ENCODE measurements at places on chromosomes 6 and 20.

- no peak for DNase-seq
Observed at GRCh38 chr20:56925082-56925830, 296.1 kb downstream of the TFAP2C start.

GRCh38 chr20:32462900-32463641 lies 104.9 kb downstream of the ASXL1 start:
- no peak for DNase-seq

GRCh38 chr6:167799033-167799821 lies 27.5 kb upstream of the AFDN start:
- DNase-seq, result no peak

GRCh38 chr6:42200035-42200434 lies 5.3 kb upstream of the GUCA1B start:
- DNase-seq, result no peak

DNA sequence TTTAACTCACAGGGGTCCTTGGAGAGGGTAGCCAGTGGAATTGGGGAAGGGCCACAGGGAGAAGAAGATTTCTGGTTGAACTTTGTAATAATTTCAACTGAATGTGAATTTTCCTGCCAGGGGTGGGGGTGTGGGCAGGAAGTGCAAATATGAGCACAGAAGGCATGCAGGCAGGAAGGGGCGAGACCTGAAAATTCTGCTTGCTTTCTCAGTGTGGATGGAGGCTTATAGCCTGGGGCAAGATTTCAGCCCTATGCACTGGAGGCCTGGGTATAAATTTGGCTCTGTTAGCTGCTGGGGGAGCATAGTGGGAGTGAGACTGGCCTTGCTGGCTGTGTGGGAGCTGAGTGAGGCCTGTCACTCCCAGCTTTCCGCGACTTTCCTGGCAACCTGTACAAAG lies 54.4 kb downstream of the PERP start:
- no peak for DNase-seq

- peak; percentile 69 for DNase-seq
Observed at GRCh38 chr20:51404297-51405060, 138.0 kb downstream of the NFATC2 start.

- DNase-seq, result peak; percentile 69
Observed at GRCh38 chr6:27374824-27375612, 13.5 kb upstream of the ZNF391 start.

DNA sequence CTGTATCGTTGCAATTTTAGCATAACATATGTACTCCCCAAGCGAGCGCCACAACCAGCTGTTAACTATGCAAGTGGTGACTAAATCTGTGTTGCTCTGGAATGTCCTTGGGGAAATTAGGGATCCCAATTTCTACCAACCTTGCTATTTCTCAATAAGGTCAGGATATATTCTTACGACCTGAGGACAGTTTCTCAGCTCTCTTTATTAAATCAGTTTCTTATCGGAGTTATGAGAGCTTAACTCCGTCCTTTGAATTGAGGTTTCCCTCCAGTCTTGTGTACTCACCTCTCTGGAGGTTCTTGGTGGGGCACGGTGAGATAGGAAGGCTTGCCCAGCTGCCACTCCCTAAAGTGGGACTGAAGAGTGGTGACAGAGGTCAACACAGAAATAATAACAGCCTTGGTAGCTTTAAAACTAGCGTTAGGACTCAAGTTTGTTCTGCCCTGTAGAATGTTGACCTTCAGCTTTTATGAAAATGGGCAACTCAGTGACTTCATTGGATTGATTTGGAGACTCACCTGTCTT lies 694 bp downstream of the MRPS18B start:
- DNase-seq, result no peak

- DNase-seq, result no peak
Observed at GRCh38 chr6:72817208-72817607, 195.3 kb downstream of the KCNQ5 start.

GRCh38 chr6:149859938-149860337 lies 4.2 kb downstream of the LRP11 start:
- no peak for DNase-seq

- DNase-seq, result no peak
Observed at GRCh38 chr6:88992741-88993552, 29.5 kb upstream of the RNGTT start.

- no peak for DNase-seq
Observed at GRCh38 chr6:25292384-25292783, 13.2 kb downstream of the CARMIL1 start.

- no peak for DNase-seq
Observed at GRCh38 chr20:57309544-57310115, 20.0 kb upstream of the SPO11 start.

DNA sequence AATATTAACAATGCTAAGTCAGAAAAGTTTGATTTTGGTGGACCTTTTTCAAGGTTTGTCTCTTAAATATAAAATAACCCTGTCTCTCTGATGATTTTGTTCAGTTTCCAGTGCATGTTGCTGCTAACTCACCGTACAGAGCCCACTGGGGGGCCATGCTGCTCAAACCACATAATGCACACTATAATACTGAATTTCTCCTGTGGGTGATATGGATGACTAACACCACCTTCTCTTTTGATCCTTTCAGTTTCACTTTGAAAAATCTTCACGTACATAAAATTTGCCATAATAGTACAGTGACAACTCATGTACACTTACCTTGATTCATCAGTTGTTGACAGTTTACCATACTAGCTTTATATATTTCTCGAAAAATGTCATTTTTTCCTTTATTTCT lies 506.6 kb upstream of the MAN1A1 start:
- DNase-seq, result no peak

GRCh38 chr20:20711413-20711812 lies 1.0 kb downstream of the RALGAPA2 start:
- no peak for DNase-seq

DNA sequence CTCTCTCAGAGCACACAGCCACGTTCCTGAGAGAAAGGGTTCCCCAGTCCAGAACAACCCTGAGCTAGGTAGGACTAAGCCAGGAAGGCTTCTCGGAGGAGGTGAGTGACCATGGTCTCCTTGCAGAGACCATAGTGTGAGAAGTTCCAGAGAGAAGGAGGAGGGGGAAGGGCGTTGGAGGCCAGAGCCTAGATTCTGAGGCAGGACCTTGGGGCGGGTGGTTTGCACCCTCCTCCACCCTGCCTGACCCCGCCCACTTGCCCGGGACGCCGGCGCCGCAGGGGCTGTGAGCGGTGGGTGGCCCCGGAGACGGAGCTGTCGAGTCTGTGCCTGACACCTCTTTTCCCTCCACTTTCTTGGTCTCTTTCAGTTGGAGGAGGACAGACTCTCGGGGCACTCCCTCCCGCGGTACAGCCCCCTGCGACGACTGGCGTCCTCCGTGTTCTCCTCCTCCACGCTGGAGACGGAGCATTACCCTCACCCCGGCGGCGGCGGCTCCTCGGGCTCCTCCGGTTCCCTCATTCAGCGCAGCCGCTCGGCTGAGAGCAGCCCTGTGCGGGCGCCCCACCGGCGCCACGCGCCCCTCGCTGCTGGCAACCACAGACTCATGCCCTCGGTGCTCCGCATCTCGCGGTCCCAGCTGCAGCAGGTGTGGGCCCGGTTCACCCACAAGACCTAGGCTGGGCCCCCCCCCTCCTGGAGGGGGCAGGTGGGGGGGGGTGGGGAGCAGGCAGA lies 26.2 kb downstream of the TTBK1 start:
- peak; percentile 25 for DNase-seq
